ENCODE measurements at places on chromosomes 13 and 19.

- no peak for DNase-seq
- peaks cover 10% of the 10 kb centered on the region for H3K36me3 ChIP-seq
- H3K4me3 ChIP-seq, result peak within 1 kb of the TSS; percentile 87
- H3K4me1 ChIP-seq, result peaks cover 17% of the 10 kb centered on the region
- peaks cover 9% of the 10 kb centered on the region for H3K27me3 ChIP-seq
Observed at GRCh38 chr19:49689133-49690078, at the start of gene ADM5. TSS of gene ADM5 (plus strand) at chr19:49689594. CDS start at chr19:49689838, 244 bp downstream.

GRCh38 chr19:10270616-10271394, at the start of gene ICAM1:
TSS of gene ICAM1 (plus strand) at chr19:10271120. CDS start at chr19:10271160, 40 bp downstream.
- peak within 1 kb of the TSS; percentile 96 for H3K27ac ChIP-seq
- peaks cover 17% of the 10 kb centered on the region for H3K27me3 ChIP-seq
- peak; percentile 80 for DNase-seq

GRCh38 chr13:45717349-45717748, 15.2 kb downstream of the CBY2 start:
- H3K36me3 ChIP-seq, result no peaks in the 10 kb centered on the region
- H3K27ac ChIP-seq, result no peak overlapping the region
- no peaks in the 10 kb centered on the region for H3K4me1 ChIP-seq
- DNase-seq, result no peak
- H3K4me3 ChIP-seq, result no peak overlapping the region

DNA sequence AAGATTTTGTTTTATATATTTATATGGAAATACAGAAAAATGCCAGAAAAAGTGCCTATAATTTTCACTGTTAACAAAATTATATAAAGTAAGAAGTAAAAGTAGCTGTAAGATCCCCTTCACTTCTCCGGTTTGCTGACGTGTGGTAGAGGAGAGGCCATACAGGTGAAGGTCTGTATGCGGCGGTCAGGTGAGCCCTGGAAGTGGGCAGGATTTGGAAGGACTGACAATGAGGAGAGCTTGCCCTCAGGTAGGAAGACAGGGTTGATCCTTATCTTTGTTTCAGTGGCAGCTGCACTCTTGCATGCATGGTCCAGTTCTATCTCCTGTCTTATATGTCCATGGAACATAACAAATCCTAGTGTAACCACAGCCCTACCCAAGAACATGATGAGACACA, 16.9 kb upstream of the TFDP1 start:
- DNase-seq, result no peak
- no peaks in the 10 kb centered on the region for H3K36me3 ChIP-seq
- no peak overlapping the region for H3K27ac ChIP-seq
- no peak overlapping the region for H3K4me3 ChIP-seq
- no peaks in the 10 kb centered on the region for H3K4me1 ChIP-seq
